CD4-positive, alpha-beta T cell treated with Interleukin-1 beta for 1 hour (primary cell): ENCODE measurements at places on chromosomes 11 and 22.

- DNase-seq, result no peak
Observed at GRCh38 chr22:25137577-25138525, 61.8 kb upstream of the CRYBB3 start.

DNA sequence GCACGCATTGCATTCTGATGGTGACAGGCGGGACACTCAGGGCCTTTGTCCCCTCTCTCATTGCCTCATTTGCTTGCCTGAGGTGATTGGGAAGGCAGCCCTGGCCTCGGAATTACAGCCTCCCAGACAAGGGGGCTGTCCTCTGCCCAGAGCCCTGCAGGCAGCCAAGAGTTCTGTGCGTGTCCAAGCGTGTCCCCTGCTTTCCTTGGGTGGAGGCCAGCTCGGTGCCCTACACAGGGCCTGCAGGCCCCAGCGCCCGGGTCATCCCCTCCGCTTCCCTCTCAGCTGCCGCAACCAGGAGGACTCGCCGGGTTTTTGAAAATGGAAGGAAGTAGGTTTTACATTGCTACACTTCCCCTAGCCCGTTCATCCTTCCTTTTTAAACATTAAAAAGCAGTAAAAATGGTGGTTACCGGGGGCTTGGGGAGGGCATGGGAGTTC lies 1.9 kb downstream of the GRAMD4 start:
- DNase-seq, result no peak

DNA sequence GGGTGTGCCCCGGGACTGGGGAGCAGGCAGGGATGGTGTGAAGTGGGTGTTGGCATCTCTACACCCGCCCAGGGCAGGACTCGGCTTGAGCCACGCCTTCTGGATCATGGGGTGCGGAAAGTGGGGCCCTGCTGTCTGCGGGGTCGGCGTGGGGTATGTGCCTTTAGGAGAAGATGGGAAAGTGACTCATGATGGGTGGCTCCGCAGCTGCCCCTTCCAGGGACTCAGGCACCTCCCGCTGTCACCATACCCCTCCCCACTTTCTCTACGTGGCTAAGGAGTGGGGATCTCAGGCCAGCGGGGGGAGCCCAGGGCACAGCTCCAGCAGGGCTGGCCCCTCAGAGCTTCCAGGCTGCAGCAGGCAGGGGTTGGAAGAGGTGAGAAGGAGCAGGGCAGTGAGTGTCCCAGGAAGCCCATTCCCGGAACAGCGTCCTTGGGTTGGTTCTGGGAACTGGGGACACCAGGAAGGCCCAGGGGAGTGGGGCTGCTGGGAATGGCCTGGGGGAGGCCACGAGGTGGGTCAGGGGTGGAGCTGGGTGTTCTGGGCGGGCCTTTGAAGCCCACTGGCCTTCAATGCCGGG lies 102.9 kb upstream of the FGF3 start:
- no peak for DNase-seq

- DNase-seq, result no peak
Observed at GRCh38 chr22:31284281-31285155, 7.8 kb downstream of the PIK3IP1 start.

DNA sequence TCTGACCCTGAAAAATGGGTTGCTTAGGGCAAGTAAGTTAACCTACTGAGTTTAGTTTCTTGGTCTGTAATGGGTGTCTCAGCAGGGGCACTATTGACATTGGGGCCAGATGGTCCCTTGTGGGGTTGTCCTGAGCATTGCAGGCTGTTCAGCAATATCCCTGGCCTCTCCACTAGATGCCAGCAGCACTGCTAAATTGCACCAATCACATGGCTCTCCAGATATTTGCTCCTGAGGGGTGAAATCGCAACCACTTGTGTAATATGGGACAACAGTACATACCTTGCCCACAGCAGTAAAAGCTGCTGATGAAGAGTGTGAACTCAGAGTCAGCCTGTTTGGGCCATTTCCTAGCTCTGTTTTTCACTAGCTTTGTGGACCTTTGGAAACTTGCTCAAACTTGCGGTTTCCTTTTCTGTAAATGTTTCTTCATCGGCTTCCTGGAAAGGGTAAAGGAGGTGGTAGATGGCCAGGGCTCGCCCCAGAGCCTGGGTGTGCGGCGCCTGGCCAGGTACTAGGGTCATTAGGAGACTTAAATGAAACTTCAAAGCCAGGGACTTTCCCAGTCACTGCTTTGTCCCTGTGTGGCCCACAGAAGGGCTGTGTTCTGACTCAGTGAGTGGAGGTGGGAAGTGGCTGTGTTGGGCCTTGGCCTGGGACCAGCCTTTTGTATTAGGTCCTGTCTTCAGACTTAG lies 13.0 kb downstream of the NCF4 start:
- DNase-seq, result peak; percentile 32

- DNase-seq, result no peak
Observed at GRCh38 chr11:120137611-120138521, at the start of gene TRIM29. Gene TRIM29, minus strand, starts transcription at chr11:120138113. Its CDS starts 82 bp downstream, at chr11:120138031.

DNA sequence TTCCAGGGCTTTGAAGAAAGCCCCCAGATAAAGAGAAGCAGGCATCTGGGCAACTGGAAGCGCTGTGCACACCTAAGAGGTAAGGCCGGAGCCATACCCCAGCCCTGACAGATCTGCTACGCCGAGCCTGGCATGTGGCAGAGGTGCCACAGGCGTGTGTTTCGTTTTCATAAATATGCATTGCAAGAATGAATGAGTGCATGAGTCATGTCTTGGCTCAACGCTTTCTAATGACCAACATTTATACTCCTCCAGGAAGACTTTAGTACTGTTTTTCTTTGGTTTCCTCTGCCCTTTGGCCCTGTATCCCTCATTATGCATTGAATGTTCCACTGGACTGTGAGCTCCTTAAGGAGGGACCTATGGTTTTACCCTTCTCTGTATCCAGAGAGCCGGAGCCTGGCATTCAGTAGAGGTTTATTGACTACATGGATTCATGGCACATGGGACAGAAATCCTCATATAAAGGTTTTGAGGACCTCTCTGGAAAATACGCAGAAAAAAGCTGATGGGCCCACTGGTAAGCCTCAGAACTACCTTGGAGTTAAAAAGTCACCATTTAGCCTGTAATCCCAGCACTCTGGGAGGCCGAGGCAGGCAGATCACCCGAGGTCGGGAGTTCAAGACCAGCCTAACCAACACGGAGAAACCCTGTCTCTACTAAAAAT lies 38.9 kb upstream of the CSNK2A3 start:
- no peak for DNase-seq

DNA sequence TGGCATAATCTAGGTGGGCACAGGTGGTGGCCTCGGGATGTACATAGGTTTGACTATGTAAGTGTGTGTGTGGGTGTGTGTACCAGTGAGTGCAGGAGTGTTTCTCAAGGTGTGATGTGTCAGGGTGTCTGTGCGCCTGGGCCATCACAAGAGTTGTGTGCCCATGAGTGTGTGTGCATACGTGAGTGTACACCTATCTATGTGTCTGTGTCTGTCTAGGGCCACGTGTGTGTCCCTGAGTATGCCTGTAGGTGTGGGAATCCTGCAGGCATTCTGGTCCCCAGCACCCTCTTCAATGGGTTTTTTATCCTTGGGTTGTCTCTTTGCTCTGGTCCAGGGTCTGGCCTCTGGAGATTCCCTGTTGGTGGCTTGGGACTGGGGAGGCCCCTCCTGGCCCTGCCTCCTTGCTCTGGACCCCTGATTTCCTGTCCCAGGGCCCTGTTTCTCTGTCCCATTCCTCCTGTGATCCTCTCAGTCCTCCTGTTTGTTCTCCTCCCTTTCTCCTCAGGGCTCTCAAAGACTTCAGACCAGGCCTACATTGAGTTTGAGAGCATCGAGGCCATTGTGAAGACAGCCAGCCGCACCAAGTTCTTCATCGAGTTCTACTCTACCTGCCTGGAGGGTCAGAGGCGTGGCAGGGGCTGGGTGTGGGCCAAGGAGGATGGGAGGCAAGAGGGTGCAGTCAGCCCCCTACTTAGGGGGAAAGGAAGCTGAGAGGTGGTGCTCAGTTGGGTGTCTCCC lies 9.4 kb downstream of the INPPL1 start:
- no peak for DNase-seq

DNA sequence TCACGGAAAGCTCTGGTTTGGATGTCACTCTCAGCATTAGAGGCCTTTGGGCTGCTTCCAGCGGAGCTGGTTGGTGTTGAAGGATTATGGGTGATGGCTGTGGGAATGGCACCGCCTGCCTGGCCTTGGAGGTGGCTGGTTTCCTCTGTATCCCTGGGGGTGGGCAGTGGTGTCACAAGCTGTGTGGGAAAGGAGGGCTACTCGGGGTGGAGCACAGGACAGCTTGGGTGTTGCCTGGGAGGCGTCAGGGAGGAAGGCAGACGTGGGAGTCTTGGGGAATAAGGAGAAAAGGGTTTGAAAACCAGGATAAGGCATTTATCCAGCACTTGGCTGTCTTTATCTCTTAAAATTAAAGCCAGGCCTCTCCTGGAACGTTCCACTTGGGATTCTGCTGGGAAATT lies 71.8 kb downstream of the ADAMTS15 start:
- no peak for DNase-seq

DNA sequence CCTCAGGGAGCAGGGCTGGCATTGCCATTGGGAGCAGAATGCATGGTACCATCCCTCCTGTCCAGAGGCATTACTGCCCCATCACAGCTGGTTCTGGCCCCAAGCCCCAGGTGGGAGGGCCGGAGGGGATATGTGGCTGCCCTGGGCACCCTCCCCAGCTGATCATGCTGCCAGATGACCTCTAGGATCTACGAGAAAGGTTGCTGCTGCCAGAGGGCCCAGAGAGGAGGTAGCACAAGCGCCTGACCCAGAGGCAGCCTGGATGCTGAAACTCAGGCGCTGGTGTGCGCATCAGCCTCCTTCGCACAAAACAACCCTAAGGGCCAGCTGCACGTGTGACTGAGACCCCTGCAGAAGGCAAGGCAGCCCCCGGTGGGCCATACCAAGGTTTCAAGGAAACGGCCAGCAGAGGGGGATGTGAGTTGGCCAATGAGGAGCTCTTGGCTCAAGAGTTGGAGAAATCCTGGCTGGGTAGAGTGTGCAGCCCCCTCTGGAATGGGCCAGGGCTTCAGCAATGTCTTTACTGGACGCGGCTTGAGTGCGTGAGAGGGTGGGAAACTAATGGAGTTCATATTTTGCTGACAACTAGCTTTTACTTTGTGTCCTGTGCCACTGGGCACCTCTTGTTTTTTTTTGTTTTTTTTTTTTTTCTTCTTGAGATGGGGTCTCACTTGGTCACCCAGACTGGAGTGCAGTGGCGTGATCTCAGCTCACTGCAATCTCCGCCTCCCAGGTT lies 88.3 kb upstream of the PARVA start:
- no peak for DNase-seq

DNA sequence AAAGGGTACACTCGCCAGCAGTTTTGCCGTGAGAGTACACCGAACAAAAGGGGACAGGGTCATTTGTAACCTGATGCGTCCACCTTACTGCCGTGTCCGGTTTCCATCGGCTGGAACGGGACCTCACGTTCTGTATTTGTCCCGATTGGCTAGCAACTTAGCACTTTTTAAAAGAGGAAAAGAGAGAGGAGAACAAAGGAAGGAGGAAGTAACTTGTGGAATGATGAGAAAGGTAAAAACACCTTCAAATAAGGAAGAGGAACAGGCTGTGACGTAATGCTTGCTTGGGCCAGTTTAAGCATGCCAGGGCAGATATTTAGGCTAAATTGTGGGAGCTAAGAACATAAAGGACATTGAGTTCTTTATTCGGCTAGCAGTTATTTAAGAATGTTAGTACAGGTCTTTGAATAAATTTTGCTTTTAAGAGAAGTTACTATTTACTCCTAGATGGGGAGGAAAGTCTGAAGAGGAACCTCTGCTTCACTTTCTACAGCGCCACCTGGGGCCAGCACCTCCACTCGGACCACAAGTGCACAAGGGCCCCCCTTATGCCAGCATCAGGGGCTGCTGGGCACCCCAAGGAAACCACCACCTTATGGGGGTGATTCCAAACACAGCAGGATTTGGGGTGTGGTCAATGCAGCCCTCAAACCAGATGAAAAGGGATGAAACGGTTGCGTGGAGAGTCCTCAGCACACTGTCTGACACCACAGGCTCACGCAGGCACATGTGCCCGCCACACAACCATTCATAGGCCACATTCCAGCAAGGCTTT lies 5.8 kb downstream of the ARSA start:
- peak; percentile 32 for DNase-seq

GRCh38 chr22:46851941-46852340 lies 89.5 kb downstream of the TBC1D22A start:
- DNase-seq, result no peak

DNA sequence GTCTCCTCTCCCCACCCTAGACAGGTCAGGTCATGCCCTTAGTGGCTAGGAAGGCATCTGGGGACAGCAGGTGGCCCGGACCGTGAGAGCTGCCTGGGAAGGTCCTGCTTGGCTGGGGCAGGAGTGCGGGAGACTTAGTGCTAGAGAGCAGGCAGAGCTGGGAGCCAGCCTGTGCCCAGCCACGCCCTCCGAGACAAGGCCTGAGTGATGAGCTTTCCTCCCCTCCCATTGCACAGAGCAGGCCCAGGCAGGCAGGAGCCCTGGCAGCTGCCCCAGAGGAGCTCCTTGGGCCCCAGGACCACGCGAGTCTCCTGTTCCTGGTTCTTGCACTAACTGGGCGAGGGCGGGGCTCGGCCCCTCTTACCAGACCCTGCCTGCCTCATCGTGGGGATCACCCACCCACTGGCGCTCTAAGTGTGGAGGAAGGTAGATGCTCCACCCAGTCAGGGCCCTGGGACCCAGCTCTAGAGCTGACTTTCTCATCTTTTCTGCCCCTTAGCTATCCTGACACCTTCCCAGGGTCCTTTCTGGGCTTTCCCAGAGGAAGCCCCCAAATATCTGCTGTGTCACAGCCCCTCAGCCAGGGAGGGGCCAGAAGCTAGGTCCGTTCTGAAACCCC lies 44.9 kb downstream of the MACROD1 start:
- no peak for DNase-seq

DNA sequence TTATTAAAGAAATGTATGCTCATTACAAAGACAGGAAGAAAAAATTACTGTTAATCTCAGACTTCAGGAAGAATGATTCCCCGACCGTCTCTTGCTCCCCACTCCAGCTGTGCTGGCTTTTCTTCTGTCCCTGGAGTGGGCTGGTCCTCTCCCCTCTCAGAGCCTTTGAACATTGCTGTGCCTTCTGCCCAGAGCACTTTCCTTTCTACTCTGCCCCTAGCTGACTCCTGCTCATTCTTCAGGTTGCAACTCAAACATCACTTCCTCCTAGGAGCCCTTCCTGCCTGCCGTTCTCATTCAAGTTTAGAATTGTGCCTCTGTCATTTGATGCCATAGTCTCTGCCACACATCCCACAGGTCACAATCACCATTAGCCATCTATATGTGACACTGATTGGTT lies 329.5 kb downstream of the MIAT start:
- no peak for DNase-seq

- no peak for DNase-seq
Observed at GRCh38 chr22:33116841-33117547, 58.8 kb upstream of the SYN3 start.

DNA sequence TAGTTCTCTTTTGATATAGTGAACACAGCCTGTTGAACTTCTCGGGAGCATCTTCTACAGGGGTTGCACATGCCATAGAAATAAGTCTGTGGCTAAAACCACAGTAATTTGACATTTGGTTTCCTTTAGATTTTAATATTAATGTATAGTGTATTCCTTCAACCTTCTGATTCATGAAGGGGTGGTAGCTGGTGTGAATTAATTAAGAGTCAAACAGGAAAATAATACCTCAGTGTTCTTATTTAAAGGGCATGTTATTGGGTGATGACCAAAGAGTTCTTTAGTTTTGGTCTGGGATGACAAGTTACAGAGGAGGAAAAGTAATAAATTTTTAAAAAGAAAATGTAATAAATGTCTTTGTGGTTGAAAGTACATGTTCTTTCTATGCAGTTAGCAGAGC lies 86.8 kb downstream of the PDHX start:
- no peak for DNase-seq

GRCh38 chr11:71373791-71374454 lies 74.3 kb downstream of the DHCR7 start:
- no peak for DNase-seq

GRCh38 chr11:41040474-41040873 lies 419.0 kb downstream of the LRRC4C start:
- DNase-seq, result no peak

- no peak for DNase-seq
Observed at GRCh38 chr22:20421507-20421874, 16.1 kb downstream of the SCARF2 start.
